ENCODE measurements at places on chromosomes 1 and 21.
A peak's percentile ranks its signal among the peaks of the same experiment; 100 is the strongest.

GRCh38 chr1:197339106-197340060 is 71.3 kb downstream of the CRB1 start:
- DNase-seq: no peak

GRCh38 chr1:245046769-245047168 is 108.0 kb upstream of the KIF26B start:
- DNase-seq: no peak

DNA sequence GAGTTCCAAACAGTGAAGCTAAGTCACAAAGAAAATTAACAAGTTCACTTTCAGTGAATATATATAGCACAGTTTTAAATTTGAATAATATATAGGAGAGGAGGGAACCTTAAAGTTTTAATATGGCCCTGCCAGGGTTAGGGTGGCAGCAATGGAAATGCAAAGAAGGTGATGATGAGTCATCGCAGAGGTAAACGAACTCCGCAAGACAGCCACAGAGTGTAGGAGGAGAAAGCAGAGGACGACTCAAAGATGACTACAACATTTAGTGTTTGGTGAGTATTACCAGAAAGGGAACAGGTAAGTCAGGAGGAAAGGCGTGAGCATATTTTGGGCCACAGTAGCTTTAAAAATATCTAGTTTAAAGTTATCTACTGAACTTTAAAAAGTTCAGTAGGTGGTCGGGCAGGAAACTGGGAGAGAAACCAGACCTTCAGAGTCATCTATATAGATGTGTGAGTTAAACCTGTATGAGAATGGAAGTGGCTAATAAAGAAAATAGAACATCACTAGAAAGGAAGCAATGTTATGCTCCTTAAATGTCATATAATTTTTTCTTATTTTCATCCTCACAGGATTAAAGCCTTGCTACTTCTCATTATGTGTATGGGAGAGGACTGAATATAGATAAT is 75.7 kb downstream of the UCHL5 start:
- DNase-seq: no peak

GRCh38 chr1:24860841-24861240 is 69.2 kb downstream of the RUNX3 start:
- DNase-seq: no peak

DNA sequence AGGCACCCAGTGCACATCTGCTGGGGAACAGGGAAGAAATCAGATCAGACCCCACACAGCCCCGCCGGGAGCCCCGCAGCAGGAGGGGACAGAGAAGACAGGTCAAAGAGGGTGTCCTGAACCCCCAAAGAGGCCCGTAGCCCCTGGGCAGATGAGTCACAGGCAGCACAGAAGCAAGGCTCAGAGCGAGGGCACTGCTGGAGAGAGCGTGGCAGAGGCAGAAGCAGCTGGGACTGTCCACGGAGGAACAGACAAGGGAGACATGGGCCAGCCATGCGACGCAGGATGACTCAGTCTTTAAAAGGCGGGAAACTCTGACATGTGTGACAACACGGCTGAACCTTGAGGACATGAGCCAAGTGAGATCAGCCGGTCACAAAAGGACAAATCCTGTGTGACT is 14.5 kb upstream of the PRDM16 start:
- DNase-seq: no peak

- no peak for DNase-seq
Observed at GRCh38 chr1:114164840-114165543, 11.3 kb upstream of the SYT6 start.

DNA sequence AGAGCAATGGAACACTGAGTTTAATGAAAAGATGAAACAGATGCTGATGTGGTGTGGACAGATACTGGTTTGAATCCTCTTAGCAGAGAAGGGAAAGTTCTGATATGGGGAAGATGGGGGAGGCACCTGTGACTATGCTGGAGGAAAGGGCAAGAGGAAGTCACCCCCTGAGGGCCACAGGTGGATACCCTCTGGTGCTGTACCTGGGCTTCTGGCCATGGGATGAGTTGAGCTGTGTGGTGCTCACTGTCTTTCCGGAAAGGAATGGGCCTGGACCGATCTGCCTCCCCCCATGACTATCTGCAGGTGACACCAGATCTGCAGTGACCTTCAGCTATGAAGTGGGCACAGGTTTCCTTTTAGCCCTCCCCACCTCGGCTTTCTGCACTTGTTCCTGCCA is 52.4 kb downstream of the IER5 start:
- no peak for DNase-seq

GRCh38 chr1:35706846-35707600 is 11.7 kb downstream of the C1orf216 start:
- DNase-seq: peak; percentile 17

DNA sequence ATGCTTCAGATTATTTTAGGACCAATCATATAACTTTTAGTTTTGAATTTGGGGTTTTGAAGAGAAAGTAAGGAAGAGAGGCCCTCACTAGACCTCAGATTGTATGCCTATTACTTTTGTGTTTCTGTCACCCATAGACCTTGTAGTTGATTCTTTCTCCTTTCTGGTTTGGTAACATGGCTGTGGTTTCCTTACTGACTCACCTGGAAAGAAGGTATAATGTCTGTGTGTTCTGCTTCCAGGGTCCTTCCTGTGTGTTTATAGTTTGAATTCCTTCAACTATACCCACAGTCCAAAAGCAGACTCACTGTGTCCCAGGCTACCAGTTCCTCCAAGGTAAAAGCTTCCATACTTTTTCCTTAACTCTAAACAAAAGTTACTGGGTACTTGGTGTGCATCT is 8.1 kb downstream of the SLC44A3 start:
- DNase-seq: no peak

- DNase-seq: no peak
Observed at GRCh38 chr1:48916130-48917069, 139.7 kb upstream of the BEND5 start.

DNA sequence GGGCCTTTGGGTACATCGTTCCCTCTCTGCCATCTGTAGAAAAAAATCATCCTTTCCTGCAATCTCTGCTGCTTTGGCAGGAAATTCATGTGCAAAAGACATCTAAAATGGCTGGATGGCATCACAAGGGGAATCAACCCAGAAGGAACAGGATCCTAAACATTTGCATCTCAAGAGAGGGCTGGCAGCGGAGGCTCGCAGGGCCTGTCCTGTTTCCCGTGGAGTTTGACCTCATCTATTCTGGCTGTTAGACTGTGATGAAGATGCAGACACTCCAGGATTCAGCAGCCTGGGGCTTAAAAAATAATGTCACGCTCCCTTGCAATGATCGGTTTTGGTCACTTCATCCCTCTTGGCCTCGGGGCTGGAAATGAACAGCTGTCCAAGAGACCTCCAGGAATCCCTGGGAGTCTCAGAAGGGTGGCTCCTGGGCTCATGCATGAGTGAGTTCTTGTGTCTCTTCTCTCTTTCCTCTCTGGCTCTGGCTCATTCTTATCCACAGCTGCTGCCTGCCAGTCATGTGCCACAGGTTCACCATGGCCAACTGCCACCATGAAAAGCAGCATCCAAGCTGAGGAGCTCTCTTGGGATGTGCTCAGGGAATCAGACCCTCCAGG is 16.1 kb upstream of the PCP4 start:
- DNase-seq: no peak

DNA sequence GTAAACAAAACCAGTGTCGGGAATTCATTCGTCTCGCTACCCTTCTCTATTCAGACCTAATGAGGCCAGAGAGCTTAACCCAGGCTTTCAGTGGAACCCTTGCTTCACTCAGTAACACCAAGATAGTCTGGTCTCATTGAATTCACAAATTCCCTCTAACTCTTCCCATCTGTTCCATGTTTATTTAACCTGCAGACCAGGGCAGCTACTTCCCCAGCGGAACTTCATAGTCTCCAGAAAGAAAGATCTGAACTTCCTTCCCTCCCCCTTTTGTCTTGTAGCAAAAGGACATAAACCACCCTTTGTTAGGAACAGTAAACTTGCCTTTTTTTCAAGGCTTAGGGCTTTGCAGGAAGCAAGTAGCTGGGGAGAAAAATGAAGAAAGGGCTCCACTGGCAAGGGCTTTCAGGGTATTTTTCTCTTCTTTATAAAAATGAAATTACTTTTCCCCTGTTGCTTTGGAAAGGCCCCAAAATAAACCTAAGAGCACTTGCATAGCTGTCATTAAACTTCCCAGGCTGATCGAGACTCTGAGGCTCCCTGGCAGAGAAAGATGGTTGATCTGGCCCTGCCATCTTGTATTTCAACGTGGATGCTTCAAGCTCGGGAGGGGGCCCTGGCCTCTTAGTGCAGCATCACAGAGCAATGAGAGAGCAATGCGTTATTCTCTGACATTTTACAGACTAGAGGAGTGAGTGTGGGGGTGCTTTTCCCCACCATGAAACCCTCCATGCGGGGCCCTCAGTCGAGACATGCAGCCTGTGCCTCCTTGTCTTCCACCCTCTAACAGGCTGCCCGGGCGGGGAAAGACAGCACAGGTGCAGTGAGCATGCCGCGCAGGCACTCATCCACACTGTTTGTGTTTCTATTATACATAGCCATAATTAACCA is 30.0 kb downstream of the MIS18A start:
- no peak for DNase-seq

DNA sequence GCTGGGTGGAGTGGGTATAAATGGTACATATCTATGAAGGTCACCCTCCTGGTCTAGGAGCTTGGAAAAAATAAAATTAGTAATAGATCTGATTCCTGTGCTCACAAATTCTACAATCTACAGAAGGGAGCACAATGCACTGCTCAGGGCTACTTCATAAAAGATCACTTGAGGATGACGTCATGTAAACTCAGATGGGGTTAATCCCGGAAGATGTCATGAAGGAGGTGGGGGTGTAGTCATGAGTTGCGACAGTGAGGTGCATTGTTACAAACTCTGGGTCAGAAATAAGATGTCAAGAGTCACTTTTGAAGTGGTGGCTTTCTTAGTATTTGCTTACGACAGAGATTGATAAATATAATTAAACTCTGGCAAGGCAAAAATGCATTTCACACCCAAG is 68.2 kb downstream of the LHX9 start:
- DNase-seq: no peak

DNA sequence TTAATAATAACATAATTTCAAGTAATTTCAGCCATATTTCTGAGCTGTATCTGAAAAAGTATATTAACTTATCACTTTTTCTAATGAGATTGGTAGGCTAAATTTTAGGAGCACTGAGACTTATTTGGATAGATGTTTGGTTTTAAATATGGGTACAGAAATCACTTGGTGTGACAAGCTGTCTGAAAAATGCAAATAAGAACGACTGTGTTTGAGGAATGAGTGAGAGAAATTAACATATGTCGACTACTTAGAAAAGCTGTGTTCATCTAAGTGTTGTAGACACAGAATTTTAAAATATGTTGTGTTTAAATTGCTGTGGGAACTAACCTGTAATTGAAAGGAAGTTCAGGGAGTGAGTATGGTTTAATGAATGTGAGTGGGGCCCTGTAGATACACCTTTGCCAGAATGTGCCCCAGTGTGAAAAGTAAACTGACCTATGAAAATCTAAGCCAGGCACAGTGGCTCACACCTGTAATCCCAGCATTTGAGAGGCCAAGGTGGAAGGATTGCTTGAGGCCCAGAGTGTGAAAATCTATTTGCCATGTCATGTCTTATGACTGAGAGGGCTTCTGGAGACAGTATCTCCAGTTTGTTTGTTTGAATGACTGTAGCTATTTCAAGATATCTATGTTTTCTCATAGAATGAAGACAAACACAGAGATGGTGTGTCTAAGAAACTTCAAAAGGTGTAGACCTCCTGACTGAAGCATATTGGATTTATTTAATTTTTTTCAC is 53.8 kb upstream of the LRRC8C start:
- DNase-seq: no peak

GRCh38 chr1:14552246-14552965 is 46.1 kb upstream of the KAZN start:
- DNase-seq: no peak

GRCh38 chr1:221470000-221470698 is 271.7 kb downstream of the DUSP10 start:
- DNase-seq: no peak

DNA sequence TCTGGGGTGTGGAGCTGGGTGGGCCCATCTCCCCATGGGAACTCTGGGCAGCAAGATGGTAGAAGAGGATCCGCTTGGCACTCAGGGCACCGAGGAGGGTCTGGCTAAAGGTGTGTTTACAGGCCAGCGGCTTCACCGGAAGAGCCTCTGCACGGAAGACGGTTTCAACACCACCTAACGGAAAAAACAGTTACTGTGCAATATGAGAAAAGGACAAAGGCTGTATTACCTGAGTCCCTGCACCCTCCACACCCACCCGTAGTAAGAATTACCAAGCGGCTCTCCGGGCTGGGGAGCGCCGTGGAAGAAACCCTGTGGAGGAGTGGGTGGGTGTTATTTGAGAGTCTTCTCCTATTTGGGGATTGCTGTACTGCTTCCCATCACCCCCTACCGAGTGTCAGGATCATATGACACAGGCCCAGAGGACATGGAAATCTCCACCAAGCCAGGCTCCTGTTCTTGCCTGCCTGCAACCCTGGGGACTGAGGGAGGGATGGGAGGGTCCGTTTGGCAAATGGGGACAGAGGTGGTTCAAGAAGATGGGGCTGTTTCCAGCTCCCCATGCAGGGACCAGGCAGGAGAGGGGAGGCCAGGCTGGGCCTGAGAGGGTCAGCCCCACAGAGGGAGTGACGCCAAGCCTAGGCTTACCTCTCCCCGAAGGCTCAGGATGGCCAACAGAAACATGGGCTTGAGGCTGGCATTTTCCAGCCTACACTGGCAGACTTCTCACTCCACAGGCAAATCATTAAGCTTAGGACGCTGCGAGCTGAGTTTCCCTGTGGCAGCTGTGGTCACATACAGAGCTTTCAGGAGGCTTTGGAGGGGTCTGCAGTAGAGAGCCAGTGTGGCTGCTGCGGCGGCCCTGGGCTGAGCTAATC is 203.5 kb upstream of the TMEM51 start:
- no peak for DNase-seq

DNA sequence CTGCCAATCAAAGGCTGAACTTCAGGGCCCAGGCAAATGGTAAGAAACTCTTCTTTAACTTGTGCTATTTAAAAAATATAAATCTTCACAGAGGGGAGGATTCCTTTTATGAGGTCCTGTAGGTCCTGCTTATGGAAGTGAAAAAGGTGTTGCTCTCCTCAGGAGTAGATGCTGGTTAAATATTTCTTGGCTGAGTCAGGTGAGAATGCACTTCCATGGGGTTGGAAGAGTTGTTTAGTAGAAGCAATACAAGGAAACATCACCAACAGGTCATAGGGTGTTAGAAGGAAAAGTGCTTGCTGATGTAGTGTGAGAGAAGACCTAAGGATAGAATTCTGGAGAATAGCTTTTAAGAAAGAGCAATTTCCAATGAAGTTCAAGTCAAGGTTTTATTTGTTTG is 42.2 kb upstream of the ATP1A1 start:
- no peak for DNase-seq
